Midbrain (tissue), 1 donor: ENCODE measurements at places on chromosomes 7 and 10.

- DNase-seq: no peak
Observed at GRCh38 chr10:32393911-32394310, 47.0 kb upstream of the EPC1 start.

DNA sequence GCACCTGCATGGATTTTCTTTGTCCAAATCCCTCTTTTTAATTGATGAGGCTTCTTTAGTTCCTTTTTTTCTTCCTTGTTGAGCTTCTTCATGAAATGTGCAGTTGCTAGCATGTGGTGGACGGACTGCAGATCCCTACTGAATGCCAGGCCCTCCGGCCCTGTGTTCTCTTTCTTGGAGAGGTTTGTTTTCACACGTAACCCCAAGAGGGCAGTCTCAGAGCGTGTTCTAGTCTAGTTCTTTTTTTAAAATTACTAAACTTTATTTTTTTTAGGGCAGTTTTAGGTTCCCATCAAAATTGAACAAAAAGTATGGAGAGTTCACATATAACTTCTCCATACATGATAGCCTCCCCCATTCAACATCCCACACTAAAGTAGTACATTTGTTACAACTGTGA, 190.0 kb downstream of the CFTR start:
- DNase-seq: peak; percentile 8

- no peak for DNase-seq
Observed at GRCh38 chr10:96038476-96039387, 4.7 kb upstream of the CCNJ start.

DNA sequence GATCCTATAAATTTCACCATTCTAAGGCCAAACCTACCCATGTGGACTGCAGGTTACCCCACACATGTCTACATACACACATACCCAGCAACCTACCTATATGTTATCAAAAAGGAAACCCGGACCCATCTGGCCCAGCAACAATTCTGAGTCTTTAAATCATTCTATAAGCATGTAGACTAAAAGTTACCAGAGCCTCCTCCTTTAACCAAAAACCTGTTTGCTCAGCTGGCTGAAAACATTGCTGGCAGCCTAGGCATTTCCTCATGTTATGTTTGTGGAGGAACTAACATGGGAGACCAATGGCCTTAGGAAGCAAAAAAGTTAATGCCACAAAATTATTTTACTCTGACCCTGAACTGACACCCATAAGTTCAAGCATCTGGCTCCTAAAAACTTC, 5.3 kb upstream of the ADCK2 start:
- no peak for DNase-seq
